Bronchial epithelial cell (primary cell): ENCODE measurements at places on chromosomes 4 and X. TPM values are rescaled to one million over a fixed set of nuclear protein-coding genes. Genes with fewer than 3 reads are reported as not detected.

GRCh38 chr4:169492436-169493163, 119.8 kb downstream of the NEK1 start:
- DNase-seq = peak; percentile 39

DNA sequence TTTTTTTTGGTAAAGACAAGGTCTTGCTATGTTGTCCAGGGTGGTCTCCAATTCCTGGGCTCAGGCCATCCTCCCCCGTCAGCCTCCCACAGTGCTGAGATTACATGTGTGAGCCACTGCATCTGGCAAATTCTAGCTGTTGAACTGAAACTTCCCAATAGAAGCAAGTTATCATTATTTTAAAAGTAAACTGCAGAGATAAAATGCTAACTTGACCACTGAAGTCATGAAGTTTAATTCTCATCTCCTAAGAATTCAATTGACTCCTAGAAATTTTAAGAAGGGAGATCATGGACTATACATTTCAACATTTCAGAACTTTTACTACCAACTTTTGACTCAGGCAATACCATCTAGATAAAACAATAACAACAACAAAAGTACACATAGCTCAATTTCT, 11.7 kb upstream of the EXOSC9 start:
- DNase-seq = no peak

GRCh38 chrX:70998411-70999027, 67.6 kb upstream of the SLC7A3 start:
- peak; percentile 88 for DNase-seq

DNA sequence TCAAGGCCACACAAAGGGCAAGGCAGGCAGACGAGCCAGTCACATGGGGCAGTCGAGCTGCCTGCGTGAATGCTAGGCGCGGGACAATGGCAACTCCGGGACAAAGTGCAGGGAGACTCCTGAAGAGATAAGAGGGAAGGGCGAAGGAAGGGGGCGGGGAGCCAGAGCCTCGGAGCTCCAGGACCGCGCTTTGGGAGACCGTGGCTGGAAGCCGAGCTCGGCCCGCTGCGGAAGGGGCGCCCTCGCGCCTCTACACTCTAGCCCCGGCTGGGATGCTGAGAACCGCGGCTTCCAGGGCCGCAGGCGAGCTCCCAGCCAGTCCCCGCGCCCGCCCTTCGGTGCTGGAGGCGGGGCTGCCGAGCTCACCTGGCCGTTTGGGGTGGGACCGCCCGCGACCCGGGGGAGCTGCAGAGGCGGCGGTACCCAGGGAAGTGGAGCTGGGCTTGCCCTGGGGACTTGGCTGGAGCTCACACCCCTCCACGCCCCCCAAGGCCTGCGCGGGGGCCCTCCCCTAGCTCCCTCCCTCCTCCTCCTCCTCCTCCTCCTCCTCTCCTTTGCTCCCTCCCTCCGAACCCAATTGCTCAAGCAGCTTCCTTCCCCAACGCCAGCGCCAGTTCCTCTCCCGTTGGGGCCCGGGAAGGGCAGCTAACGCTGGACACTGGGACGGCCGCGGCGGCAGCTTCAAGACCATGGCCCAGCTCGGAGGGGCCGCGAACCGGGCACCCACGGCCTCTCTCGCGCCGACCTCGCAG, at the start of gene SOWAHD:
Gene SOWAHD, plus strand, starts transcription at position 610 of the 752 bp plus-strand sequence. Its CDS starts 80 bp downstream, at position 690.
- DNase-seq = peak; percentile 6

GRCh38 chrX:66717926-66718325, 79.0 kb upstream of the EDA2R start:
- DNase-seq = peak; percentile 7

- peak; percentile 61 for DNase-seq
Observed at GRCh38 chr4:10974371-10974770, 289.8 kb upstream of the CLNK start.

- peak; percentile 83 for DNase-seq
Observed at GRCh38 chrX:111854556-111855490, 21.2 kb upstream of the TRPC5OS start.

DNA sequence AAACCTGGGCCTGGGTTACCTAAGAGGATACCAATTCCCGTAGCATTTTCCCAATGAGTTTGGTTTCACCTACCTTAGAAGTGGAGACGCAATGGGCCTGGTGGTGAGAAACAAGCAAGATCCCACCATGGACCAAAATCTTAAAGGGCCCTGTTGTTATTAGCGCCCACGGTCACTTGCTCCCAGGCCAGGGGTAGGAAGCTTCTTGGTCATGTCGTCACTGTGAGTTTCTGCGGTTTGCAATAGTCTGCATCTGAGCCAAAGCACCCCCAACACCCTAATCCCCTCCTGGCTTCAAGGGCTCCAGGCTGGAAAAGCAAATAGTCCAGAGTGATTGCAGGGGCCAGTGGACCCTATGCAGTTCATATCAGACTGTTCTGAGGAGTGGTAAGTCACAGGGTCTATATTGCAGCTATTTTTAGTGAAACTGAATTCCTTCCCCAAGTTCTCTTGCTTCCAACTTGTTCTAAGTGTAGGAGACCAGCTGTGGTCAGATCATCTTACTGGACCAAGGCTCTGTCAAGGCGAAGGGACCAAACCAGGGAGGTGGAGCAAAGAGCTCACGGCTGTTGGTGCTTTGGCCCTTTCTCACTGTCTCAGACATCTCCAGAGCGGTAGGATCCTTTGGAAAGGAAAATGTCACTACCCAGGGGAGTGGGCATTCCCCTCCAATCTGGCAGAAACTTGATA, 307.9 kb upstream of the F9 start:
- no peak for DNase-seq

DNA sequence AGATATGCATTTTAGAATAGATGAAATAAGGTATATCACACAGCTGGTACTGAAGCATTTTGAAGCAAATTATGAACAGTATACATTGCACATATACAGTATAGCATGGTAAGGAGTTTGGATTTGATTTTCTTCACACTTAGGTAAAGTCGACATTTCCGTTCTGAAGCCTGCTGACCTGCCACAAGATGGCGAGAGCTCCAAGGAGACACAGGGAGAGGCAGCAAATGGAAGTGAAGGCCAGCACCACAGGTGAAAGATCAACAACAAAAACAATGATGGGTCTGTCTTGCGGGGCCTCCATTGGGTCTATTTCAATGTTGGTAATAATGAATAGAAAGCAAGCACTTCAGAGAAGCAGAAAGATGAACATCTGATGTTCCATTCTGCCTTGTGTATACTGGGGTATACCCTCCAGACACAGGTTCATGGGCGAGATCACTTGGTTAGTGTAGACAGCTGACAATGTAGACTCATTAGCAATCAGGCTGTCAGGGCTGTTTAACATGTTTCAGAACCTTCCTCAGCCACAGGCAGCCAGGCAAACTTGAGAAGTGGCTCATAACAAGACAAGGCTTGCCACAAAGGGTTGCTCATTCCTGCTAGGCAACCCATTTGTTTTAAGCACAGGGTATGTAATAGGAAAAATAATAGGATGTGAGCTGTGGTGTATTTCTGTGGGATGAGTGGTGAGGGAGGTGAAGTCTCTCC, 21.4 kb upstream of the NOX1 start:
- peak; percentile 94 for DNase-seq

DNA sequence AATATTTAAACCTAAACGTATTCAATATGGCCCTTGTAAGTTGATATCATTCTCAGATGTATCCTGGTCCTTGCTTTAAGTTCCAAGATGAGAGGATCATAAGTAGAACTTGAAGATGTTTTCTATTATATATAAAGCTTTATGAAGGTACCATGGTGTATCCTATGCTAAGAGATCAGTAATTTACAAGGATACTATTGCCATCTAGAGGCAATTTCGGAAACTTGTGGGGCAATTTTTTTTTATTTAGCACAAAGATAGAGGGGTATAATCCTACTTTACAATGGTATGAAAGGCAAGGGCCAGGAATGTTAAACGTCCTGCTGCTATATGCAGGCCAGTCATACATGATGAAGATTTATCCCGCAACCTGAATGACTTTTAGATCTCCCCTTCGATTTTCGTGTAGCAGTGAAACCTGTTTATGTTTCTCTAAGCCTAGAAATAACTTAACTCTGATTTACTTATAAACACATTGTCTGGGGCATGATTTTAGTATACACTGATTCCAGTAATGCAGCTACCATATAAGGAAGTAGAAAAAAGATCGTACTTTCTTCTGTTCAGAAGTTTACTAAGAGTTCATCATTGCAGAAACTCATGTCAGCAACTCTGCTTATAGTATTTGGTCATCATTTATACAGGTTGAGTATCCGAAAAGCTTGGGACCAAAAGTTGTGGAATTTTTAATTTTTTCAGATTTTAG, 2.6 kb downstream of the SLC25A31 start:
- peak; percentile 59 for DNase-seq

DNA sequence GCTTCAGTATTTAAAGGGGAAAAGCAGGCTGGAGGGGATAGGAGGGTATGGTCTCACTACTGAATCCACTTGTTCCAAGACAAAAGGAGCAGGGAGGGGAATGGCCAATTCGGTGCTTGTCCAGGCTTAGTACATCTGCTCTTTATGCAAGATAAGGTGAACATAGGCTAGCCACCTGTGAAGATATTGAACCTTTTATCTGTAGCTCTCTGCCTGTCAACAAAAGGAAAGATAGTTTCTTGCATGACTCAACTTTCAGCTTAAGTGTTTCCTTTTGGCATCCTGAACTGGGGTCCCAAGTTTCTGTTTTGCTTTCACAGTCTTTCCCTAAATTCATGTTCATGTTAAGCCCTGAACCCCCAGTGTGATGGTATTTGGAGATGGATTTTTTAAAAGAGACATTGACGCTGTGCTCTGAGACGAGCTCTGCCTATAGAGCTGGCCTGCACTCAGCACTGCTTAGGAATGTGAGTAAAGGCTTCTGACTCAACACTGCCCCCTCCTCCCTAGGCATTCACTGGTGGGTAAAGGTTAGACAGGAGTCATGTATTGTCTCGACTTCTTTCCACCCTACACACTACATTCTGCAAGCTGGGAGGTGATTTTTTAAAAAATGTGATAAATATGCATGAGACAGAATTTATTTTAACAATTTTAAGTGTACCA, 28.2 kb downstream of the FAM149A start:
- peak; percentile 59 for DNase-seq

- no peak for DNase-seq
Observed at GRCh38 chr4:16890651-16891050, 7.8 kb downstream of the LDB2 start.

GRCh38 chr4:39278476-39278875, 87.7 kb downstream of the RFC1 start:
- no peak for DNase-seq

DNA sequence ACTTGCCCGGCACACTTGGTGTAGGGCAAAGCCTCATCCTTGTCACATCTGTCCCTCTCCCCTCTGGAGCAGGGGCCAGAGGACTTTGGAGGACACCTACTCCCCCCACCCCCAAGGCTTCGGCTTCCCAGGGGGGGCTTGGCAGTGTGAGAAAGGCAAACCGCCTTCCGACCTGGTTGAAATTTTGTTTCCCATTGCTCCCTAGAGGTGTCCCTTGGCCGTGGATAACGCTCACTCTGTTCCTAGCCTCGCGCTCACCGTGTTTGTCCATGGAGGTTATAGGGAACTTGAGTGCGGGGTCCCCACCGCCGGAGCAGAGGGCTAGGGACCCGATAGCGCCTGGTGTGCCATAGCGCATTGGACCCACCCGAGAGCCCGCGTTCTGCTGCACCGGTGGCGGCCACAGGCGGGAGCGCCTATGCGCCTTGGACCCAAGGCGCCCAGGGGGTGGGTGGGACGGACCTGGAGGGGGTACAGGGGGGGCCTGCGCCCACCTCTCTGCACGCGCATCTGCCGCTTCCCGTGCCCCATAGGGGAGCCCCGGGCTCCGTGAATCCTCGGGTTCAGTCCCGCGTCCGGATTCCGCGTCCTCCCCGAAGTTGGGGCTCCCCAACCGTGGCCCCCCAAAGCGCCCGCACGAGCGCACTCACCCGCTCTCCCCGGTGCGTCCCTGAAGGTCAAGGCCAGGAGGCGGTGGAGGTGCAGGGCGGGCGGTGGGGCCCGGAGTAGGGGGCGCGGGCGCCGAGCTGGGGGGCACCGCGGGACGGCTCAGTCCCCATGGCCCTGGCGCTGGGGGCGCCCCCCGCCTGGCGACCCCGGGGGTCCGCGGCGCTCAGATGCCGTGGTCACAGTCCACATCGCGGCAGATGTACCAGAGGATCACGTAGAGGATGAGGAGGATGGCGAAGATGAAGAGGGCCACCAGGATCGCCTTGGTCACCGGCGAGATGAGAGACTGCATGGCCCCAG, 82.7 kb upstream of the DHRSX start:
- no peak for DNase-seq

GRCh38 chr4:148004228-148004857, 272.5 kb downstream of the ARHGAP10 start:
- no peak for DNase-seq

DNA sequence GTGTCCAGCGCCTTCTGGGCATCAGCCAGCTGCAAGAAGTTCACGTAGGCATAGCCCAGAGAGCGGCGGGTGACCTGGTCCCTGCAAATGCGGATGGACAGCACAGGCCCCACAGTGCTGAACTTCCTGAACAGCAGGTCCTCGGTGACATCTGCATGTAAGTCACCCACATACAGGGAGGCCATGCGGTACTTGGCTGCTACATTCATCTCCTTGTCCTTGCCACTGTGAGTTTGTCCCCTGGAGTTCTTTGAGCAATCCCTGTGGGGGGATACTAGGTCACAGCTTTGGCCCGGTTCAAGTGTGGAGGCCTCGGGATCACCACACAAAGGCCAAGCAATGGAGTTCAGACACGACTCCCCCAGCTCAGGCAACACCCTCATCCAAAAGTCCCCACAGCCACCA, 776 bp downstream of the PABPC4L start:
- no peak for DNase-seq

The TASL gene
- total RNA-seq = not detected in 2 replicates

The MAGEA8 gene
- not detected in 2 replicates for total RNA-seq

The PPID gene
- 16.3 and 18.1 TPM in 2 replicates for total RNA-seq

The CSAG3 gene
- total RNA-seq = not detected in 2 replicates

The NXF2 gene
- not detected in 2 replicates for total RNA-seq

The RBM10 gene
- total RNA-seq = 29.0 and 35.2 TPM in 2 replicates

The TMEM35A gene
- total RNA-seq = not detected in 2 replicates

The IDS gene
- 12.4 and 21.5 TPM in 2 replicates for total RNA-seq
